ENCODE measurements at places on chromosomes 6 and 20. TPM values are rescaled to one million over a fixed set of nuclear protein-coding genes. Genes with fewer than 3 reads are reported as not detected.

The ANKRD66 gene
- not detected for total RNA-seq

The ADGRF5 gene
- not detected for total RNA-seq

The MYBL2 gene
- total RNA-seq, result 35.8 TPM

The CASS4 gene
- total RNA-seq, result 0.42 TPM

The MEP1A gene
- total RNA-seq, result not detected

The SAMD3 gene
- 2.5 TPM for total RNA-seq

The TRAM2 gene
- 14.0 TPM for total RNA-seq

The FOXC1 gene
- 0.39 TPM for total RNA-seq

The C6orf58 gene
- total RNA-seq, result not detected

The BPIFA1 gene
- not detected for total RNA-seq

The TCF15 gene
- total RNA-seq, result not detected

The TTI1 gene
- 33.9 TPM for total RNA-seq

The WFDC10B gene
- not detected for total RNA-seq

- no peak for DNase-seq
Measured at GRCh38 chr20:25090492-25091429, 8.8 kb upstream of the VSX1 start.

- no peak for DNase-seq
Measured at GRCh38 chr6:423055-423798, 31.7 kb downstream of the IRF4 start.

- no peak for DNase-seq
Measured at GRCh38 chr6:96576221-96576620, 13.3 kb downstream of the FHL5 start.

DNA sequence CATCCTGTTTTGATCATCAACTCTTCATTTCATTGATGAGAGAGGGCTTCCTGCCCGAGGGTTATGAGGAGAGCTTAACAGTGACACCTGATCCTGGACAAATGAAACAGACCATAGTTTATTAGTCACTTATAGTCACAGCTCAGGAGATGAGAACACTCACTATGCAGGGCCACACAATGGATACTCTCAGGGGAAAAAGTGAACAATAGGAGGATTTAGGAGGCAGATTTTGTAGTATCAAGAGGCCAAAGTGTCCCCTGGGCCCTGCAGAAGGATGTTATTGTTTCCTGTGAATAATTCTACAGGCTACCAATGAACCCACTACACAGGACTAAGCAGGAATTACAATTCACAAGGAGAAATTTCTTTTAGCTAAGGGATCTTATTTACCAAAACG is 772.8 kb upstream of the MAN1A1 start:
- DNase-seq, result no peak

DNA sequence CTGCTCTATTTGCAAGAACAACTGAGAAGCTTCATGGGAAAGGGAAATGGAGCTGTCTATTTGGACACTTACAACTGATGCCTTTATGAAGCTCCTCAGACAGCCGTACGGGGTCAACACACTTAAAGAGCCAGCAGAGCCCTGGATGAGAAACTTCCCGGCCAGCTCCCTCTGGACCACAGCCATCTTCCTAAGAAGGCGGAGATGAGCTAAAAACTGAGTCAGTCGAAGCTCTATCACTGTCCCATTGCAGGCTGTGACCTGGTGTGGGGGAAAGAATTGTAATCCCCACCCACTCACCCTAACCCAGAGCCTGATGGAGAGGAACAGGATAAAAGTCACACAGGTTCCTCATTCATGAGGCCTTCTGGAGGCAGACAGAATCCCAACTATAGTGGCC is 360.4 kb upstream of the JARID2 start:
- no peak for DNase-seq

- DNase-seq, result no peak
Measured at GRCh38 chr6:3291346-3291745, 32.6 kb downstream of the PSMG4 start.

DNA sequence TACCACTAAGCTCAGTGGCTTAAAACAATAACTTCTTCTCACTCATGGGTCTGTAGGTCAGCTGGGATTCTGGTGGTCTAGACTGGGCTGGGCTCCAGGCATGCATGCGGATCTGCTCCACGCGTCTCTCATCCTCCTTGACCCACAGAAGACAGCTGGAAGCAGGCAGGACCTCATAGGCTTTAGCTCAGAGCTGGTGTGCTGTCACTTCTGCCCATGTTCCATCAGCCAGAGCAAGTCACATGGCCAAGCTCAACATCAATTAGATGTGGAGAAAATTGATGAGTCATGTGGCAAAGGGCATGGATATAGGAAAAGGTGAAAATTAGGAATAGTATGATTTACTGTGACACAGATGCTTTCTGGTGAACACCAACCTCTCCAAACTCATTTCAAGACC is 57.4 kb upstream of the PSMF1 start:
- no peak for DNase-seq

- no peak for DNase-seq
Measured at GRCh38 chr6:80454661-80455365, 348.3 kb downstream of the BCKDHB start.

GRCh38 chr6:150409576-150410066 is 40.8 kb downstream of the IYD start:
- peak; percentile 78 for DNase-seq

GRCh38 chr6:97120511-97120910 is 162.5 kb downstream of the MMS22L start:
- DNase-seq, result no peak

- no peak for DNase-seq
Measured at GRCh38 chr6:144413418-144413817, 128.3 kb downstream of the UTRN start.

DNA sequence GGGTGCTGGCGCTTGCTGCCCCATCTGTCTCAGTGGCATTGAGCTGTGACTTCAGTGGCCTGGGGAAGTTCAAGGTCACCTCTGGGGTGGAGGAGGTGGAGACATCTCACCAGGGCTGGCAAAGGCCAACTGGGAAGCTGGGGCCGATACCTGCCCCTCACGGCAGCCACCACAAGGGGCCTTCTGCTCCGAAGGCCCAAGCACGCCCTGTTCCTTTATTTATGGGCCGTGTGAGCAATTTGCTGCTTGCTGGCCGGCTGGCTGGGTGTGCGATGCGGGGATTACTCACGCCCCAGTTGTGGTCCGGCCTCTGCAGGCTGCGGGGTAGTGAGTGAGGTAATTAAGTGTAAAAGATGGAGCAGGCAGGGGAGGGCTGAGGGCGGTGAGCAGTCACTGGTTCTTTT is 13.2 kb upstream of the SCRT2 start:
- DNase-seq, result no peak

DNA sequence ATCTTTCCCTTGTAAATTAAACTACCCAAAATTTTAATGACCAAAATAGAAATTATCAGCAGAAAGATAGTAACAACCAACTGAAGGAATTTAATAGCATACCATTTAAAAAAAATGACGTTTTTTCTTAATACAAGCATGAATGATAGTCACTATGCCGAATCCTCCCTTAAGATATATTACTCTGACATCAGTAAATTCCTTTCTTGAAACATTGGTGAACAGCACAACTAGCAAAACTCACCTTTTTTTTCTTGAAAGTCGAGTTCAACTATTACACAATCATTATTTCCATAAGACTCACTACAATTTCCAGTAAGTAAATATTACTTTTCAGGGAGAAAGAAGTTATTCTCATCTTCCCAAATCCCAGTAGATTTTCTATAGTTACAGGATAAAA is 433.2 kb downstream of the GRIK2 start:
- no peak for DNase-seq

DNA sequence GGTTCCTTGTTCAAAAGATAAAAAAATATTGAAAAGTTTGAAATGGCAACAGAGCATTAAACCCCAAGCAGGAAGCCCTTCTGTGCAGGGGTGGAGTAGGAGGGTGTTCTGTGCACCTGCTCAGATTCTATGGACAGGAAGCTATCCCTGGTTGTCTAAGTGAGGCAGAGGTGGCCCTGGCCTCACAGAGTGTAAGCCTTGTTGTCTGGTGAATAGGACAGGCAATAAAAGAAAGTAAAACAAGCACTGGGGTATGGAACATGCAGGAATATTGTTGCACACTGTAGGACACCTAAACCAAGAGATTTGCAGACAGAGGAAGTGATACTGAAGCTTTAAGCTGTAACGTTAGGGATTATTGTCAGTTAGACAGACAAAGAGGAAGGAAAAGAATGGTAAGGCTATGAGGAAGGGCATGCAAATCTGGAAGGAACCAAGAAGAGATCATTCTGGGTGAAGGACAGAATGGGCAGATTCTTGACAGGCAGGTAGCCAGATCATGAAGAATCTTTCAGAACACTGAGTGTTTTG is 66.8 kb downstream of the TBC1D7 start:
- peak; percentile 91 for DNase-seq

GRCh38 chr20:57753332-57754164 is 43.7 kb upstream of the PMEPA1 start:
- no peak for DNase-seq

DNA sequence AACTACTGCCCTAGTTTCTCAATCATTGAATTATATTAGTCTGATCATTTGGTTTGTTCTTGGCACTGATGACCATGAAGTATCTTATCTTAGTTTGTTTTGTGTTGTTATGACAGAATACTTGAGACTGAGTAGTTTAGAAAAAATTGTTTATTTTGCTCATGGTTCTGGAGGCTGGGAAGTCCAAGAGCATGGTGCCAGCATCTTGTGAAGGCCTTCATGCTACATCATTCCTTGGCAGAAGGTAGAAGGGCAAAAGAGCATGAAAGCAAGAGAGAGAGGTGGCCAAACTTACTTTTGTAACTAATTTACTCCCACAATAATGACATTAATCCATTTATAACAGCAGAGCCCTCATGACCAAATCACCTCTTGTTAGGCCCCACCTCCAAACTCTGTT is 40.1 kb upstream of the ANKEF1 start:
- no peak for DNase-seq

DNA sequence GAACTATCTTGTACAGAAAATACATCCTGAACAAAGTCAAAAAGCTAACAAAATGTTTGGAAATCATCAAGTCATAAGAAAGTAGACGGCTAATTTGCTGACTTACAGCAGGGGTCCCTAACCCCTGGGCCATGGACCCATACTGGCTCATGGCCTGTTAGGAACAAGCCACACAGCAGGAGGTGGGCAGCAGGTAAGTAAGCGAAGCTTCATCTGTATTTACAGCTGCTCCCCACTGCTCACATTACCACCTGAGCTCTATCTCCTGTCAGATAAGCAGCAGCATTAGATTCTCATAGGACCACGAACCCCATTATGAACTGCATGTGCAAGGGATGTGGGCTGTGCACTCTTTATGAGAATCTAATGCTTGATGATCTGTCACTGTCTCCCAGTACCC is 115.5 kb downstream of the CDK19 start:
- no peak for DNase-seq

DNA sequence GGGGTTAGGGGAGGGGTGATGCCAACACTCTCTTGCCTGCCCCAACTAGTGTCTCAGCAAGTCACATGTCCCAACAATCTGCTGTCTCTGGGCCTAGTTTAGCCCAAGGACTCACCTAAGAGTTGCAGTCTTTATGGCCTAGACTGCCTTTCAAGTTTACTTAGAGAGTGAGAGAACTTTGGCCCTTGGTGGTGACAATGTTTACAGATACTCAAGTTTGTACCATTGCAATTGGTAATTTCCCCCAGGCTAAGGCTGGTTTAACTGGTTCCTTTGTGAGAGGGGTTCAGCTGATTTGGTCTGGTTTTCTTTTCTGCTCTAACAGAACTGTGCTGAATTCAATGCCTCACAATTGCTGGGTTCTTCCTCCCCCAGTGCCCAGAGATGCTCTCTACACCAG is 1279.9 kb upstream of the EYS start:
- DNase-seq, result no peak

- DNase-seq, result no peak
Measured at GRCh38 chr6:31394381-31394780, 9.0 kb upstream of the MICA start.

DNA sequence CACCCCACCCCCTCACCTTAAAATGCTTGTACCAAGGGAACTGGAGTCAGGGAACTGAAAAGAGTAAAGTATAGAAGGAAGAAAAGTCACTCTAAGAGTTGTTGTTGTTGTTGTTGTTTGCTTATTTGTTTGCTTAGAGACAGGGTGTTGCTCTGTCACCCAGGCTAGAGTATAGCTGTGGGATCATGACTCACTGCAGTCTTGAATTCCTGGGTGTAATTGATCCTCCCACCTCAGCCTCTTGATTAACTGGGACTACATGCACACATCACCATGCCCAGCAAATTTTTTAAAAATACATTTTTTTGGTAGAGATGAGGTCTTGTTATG is 681.6 kb upstream of the GJE1 start:
- no peak for DNase-seq

DNA sequence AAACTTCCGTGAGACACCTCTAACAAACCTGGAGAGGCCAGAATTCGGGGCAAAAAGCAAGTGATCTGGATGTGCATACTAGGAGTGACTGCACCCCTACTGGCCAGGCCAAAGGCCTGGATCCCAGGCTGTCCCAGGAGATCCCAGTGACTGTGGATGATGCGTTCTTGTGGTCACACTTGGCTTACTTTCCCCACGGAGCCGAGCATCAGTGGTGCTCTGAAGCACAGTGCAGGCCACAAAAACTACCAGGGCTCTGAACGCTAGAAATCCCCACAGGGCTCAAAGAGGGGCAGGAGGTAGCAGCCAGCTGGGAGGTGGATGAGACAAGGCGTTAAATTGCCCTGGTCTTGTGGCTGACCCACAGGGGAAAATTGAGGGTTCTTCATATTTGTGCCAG is 7.1 kb downstream of the TRIM26 start:
- peak; percentile 5 for DNase-seq

Measured in B cell (primary cell).